Lung microvascular endothelial cell (primary cell): ENCODE measurements at places on chromosomes 1 and 21. TPM values are rescaled to one million over a fixed set of nuclear protein-coding genes. Genes with fewer than 3 reads are reported as not detected.

ANGPTL3 gene
- not detected in 2 replicates for total RNA-seq

DNA sequence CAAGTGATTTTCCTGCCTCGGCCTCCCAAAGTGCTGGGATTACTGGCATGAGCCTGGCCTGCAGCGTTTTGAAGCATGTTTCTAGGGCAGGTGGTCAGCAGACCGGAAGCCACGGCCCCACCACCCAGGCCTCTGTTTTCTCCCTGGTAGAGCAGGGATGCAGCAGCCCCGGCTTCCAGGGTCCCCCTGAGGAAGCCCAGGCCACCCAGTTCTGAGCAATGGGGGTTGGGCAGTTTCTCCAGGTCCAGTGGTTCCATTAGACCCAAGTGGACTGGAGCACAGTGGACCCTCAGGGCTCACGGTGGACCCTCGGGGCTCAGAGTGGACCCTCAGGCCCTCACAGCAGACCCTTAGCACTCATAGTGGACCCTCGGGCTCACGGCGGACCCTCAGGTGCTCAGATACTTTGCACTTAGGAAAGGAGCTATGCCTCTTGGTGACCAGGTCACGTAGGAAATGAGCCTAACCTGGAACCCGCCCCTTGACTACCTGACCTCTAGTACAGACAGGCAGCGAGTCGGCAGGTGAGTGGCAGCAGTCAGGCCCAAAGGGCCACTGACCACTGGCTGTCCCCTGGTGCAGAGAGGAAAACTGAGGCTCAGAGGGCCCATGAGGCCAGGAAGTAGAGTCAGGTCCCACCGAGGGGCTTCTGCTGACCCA, 4.6 kb upstream of the FNDC10 start:
- DNase-seq: no peak

DNA sequence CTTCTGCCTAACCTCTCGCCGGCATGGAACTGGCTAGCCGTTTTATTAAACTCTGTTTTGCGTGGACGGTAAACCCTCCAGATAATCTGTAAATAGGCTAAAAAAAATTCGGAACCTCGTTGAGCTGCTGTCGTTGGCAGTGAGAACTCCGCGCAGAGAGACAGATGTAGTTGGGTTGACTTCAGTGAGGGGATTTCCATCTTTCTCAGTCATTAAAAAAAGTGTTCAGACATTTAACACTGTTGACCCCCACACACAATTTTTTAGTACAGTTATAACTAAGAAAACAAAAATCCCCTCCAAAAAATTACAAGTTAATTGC, 464 bp downstream of the PARK7 start:
- no peak for DNase-seq

- no peak for DNase-seq
Observed at GRCh38 chr1:226964068-226964425, 24.0 kb downstream of the COQ8A start.

- no peak for DNase-seq
Observed at GRCh38 chr1:200150006-200150405, 122.5 kb downstream of the NR5A2 start.

CTSE gene
- not detected in 2 replicates for total RNA-seq

TCP10L gene
- total RNA-seq: 0.20 and 0.44 TPM in 2 replicates

GRCh38 chr1:204602111-204602579, 83.4 kb downstream of the LRRN2 start:
- DNase-seq: no peak

NOTCH2 gene
- 8.7 and 19.8 TPM in 2 replicates for total RNA-seq

GRCh38 chr1:67731322-67731721, 46.3 kb downstream of the GADD45A start:
- DNase-seq: no peak

PTPN7 gene
- total RNA-seq: not detected in 2 replicates

GRCh38 chr1:46769028-46769740, 29.7 kb upstream of the CYP4B1 start:
- DNase-seq: no peak

TMEM82 gene
- total RNA-seq: not detected in 2 replicates

DNA sequence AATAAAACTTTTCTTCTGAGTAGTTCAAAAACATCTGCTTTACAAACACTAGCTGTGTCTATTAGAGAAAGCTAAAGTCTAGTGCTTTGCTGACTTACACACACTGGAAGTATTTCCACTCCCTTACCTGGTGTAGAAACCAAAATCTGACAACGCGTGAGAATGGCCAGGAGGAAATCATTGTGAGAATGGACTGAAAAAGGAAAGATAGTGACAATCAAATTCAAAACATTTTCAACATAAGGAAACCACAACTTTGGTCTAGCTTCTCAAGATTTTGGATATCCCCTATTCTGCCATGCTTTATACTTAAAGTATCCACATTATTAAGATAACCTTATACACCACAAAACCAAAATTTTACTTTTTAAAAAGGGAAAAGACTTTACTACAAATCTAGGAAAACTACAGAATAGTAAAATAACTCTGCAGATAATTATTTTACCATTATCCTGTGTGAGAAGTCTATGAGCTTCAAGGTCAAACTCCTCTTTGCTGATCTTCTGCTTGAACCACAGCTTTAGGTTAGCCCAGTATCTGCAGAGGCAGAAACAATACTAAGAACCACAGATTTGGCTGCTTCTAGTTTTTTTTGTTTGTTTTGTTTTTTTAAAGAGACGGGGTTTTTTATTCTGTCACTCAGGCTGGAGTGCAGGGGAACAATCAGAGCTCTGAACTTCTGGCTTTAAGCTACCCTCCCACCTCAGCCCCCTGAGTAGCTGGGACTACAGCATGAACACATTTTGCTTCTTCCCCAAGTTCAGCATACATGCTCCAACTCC, 6.6 kb downstream of the TADA1 start:
- no peak for DNase-seq

GRCh38 chr1:151222130-151222529, 23.8 kb downstream of the PIP5K1A start:
- DNase-seq: no peak

- DNase-seq: no peak
Observed at GRCh38 chr1:45669379-45669778, 17.0 kb downstream of the GPBP1L1 start.

GRCh38 chr1:240237305-240237721, 145.6 kb downstream of the FMN2 start:
- peak; percentile 10 for DNase-seq

DNA sequence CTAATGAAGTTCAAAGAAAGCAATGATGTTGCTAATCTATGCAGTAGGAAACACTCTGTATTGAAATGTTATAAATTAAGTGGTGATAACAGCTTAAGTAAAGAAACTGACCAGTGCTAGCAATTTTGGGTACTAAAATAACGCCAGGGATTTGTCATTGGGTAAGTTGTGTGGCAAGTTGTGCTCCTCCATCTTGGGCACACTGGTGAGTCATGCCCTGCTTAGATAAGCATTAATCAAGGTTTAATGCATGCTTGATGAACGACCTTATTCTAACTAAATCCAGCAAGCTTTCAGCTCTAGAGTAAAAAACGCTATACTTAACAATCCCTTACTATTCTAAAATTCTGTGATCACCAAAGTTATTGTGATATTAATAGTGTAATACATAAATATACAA, 25.2 kb downstream of the VAMP4 start:
- DNase-seq: peak; percentile 19

DNA sequence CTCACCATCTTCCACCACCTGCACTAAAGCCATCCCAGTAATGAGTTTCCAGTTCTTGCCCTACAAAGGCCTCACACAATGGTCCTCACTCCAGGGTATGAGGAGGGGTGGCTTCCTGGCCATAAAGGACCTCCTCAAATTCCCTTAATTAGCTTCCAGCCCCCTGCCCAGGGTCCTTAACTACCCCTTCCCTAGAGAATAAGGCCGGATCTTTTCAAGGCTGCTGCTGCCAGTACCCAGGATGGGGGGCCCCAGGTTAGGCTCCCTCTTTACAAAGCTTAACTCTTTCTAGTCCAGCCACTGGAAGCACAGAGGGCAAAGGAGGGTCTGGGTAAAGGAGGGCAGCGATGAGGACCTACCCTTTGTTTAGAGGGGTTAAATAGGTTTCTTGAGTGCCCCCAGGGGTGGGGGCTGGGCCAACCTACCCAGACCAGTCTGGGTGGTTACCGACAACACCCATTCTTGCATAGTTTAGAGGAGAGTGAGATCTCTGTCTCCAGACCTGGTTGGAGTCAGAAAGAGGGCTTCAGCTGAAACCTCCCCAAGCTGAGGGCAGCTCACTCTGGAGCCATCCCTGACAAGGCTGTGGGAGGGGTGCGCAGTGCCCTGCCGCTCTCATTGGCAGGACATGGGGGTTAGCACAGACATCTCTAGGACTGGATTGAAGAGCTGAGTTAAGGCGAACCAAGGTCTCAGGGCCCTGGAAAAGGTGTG, 7.1 kb downstream of the BLACAT1 start:
- DNase-seq: no peak

GRCh38 chr1:19014765-19015164, 58.3 kb upstream of the IFFO2 start:
- DNase-seq: no peak

DNA sequence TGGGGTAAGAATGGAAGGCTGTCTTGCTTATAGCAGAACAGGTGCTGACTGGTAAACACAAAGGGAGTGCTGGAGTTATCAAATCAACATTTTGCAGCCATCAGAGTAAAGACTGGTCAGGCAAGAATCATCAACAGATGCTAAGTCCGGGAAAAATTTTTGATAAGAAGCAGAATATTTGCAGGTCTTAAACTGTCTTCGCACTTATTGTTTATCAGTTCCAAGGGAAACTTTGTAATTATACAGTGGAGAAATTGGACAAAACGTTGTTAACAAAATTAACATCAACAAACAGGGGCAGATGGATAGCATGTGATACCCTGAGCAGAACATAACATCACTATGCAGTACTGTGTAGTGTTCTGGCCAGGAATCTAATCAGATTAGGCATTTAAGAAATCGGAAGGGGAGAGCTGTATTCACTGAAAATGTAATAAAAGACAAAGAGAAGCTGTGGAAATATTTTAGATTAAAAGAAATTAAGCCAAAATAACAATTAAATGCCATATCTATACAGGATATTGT, 127.1 kb downstream of the DAB1 start:
- DNase-seq: no peak

CFAP57 gene
- total RNA-seq: 0.20 and 0.22 TPM in 2 replicates

GRCh38 chr1:43835082-43836021, 98.2 kb upstream of the ARTN start:
- peak; percentile 73 for DNase-seq

GRCh38 chr1:229035748-229036082, 235.2 kb upstream of the RAB4A start:
- DNase-seq: no peak

DNA sequence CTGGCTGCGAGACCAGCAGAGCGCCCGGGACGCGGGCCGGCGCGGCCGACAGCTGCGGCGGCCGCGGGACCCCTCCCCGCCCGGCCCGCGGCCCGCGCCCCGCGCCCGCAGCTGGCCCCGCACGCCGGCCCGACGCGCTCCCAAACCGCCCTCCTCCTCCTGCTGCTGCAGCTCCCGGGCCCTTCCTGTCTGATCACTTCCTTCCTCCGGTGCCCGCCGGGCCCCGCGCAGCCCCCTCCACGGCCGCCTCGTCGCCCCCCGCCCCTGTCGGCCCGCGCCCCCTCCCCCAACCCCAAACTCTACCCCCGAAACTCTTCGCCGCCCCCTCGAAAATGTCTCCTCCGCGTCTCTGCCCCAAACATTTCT, 594 bp downstream of the LUZP1 start:
- DNase-seq: peak; percentile 55

KCNJ15 gene
- 0.22 and 0.99 TPM in 2 replicates for total RNA-seq
